Hematopoietic multipotent progenitor cell treated with erythropoietin and hydrocortisone succinate and interleukin-3 and kit ligand, for 8 days (in vitro differentiated cells): ENCODE measurements at places on chromosomes 16 and 17.

GRCh38 chr17:9009737-9010136, 11.6 kb upstream of the NTN1 start:
- DNase-seq: no peak

DNA sequence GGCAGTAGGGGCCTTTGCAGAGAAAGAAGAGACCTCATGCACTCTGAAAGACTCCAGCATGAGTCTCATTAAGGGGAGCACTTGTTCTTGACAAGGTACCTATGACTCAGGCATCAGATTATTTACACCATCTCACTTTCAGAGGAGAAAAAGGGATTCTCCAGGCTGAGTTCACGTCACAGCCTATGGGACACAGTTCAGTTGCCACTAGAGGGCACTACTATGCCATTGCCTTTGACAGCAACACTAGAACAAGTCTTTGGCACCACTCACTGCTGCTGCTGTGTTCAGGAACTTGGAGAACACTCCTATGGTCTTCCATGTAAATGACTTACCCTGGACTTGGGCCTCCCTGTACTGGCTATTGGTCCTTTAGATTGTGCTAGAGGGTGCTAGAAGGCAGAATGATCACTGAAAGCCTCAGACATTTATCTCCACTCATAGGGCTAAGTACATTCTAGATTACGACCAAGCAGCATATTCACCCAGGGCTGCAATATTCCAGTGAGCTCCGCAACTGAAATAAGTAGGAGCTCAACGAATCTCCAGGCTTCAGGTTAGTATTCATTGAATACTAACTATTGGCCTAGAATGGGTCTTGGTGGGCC, 225.1 kb upstream of the CA10 start:
- peak; percentile 35 for DNase-seq

- no peak for DNase-seq
These were observed 52.5 kb upstream of the DHX40 start for GRCh38 chr17:59512844-59513385.

DNA sequence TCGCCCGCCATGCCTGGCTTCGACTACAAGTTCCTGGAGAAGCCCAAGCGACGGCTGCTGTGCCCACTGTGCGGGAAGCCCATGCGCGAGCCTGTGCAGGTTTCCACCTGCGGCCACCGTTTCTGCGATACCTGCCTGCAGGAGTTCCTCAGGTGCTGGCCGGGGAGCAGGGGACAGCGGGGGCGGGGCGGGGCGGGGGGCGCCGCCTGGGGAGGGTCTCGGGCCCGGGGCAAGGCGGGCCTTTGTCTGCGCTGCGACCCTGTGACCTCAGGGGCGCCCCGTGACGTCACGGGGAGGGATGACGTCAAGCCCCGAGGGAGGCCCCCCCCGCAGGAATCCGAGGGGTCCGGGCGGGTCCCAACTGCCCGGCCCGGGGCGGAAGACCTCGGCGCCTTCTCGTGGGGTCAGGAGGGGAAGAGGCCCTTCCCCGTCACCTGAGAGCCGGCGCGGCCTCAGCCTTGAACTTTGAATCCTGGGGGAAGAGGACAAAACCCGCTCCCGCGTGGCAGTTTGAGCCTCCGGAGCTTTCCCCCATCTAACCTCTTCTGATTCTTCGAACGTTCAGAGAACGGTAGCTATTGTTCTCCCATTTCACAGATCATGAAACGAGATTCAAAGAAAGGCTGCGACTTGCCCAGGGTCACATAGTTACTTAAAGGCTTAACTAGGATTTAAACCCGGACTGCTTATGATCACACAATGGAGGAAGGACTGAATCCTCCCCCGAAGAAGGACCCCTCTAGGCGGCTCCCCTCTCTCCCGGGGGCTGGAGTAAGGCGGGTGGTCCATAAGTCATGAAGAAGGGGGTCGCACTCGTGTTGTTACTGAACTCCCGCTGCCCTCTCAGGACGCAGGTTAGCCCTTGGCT, 527 bp downstream of the TRAF4 start:
- DNase-seq: peak; percentile 42

DNA sequence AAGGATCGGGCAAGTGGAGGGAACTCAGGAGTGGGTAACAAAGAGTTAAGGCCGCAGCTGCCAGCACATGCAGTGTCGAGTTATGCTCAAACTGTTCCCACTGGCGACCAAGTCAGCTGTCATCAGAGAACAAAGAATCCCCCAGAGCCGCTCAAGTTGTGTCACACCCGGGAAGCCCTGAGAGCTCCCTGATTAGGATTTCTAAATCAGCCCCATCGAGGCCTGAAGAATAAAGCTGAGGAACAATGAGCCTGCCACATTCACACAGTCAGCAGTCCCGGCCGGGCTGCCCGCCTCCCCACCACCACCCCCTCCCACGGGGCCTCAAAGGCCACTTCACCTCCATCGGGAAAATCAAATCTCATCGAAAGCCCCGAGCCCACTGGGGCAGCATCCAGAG, 84.5 kb downstream of the SOX9 start:
- DNase-seq: no peak

DNA sequence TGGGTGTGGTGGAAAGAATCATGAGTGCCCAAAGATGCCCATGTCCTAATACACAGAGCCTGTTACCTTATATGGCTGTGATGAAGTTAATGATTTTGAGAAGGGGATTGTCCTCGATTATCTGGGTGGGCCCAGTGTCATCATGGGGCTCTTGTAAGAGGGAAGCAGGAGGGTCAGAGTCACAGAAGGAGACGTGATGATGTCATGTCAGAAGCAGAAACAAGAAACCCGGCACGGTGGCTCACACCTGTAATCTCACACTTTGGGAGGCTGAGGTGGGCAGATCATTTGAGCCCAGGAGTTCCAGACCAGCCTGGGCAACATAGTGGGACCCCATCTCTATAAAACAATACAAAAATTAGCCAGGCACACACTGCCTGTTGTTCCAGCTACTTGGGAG, 55.2 kb upstream of the MGAT5B start:
- DNase-seq: no peak

DNA sequence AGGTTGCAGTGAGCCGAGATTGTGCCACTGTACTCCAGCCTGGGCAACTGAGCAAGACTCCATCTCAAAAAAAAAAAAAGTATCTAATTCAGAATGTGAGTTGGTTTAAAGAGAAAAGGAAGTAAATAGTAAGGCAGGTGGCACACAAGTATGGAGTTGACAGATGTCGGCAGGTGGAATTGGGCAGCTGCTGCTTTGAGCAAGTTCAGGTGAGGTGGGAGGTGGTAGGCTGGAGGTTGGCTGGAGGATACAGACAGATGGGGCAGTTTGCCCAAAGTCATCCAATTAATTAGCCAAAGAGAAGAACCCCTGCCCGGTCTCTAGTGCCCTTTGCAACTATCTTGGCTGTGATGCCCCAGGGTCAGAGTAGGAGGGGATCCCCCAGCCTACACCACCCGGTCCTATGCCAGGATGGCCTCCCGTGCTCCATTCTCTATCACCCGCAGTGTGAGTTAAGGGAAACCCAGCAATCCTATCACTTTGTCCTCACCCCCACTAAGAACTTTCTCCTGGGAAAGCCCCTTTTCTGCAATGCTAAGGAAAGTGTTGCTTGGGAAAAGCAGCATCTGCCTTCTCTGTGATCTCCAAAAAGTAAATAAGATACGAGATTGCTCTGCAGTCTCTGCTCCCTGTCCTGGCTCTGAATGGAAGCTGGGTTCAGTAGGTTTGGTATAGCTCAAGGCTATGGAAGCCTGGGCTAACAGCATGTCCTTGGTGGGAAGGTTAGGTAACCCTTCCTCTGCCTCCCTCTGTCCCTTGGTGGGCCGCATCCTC, 32.2 kb downstream of the SLC12A3 start:
- no peak for DNase-seq

DNA sequence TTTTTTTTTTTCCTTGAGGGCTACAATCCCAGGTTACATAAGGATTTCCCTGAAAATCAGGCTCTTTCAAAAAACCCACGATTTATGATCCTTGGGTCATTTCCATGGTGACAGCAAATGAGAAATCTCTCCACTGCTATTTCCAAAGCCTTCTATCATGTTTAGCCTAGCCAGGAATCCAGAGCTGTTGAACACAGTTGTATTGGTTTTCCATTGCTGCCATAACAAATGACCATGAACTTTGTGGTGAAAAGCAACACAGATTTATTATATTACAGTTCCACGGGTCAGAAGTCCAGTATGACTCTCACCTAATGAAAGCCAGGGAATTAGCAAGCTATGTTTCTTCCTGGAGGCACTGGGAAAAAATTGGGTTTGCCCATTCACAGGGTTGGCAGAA, 106.6 kb downstream of the MAF start:
- no peak for DNase-seq

- DNase-seq: no peak
These were observed 10.8 kb upstream of the SLFN12L start for GRCh38 chr17:35548208-35548810.

GRCh38 chr17:17088541-17089525, 46.6 kb downstream of the MPRIP start:
- peak; percentile 45 for DNase-seq

GRCh38 chr17:50055426-50056216, at the start of gene ITGA3:
ITGA3 (plus strand) TSS chr17:50056110; CDS start chr17:50056440, 330 bp downstream.
- no peak for DNase-seq

DNA sequence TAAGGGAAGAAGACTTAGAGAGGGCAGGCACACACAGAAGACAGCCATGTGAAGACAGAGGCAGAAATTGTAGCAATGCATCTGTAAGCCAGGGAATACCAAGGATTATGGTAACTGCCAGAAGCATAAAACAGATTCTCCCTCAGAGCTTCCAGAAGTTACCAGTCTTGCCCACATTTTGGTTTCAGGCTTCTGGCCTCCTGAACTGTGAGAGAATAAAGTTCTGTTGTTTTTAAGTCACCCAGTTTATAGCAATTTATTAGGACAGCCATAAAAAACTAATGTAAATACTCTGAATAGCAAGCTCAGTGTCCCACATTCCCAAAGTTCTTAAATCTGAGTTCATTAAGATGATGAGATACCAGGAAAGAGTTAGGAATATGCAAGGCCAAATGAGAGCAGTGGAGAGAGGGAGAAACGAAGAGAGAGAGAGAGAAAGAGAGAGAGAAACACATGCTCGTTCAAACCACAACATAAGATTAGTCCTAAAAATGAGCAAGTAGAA, 123.4 kb downstream of the HS3ST3A1 start:
- no peak for DNase-seq

GRCh38 chr17:77741109-77741508, 217.4 kb upstream of the TNRC6C start:
- peak; percentile 8 for DNase-seq

DNA sequence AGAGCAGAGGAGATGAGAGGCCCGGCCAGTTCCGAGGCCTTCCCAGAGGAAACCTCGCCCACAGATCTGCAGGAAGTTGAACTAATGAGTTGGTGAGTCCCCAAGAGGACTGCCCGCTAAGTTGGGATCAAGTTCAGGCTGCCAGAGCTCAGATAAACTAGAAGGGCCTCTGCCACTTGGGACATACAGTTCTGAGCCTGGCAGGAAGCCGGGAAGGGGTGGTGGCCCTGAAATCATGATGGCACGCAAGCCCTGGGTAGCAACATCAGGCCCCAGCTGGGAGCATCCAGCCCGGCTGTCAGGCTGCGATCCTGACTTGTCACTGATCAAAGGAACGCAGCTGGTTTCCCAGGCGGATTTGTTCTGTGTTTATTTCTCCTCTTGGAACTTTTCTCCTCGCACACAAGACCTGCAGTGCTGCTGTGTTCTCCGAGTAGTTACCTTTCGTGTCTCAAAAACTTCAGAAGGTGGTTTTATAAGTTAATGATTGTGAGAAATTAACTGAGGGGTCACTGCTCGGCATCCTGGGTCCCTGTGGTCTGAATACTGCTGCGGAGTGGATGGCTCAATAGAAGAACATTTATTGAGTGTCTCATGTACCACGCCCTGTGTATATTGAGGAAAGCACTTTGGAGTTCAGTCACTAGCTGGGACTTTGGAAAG, 8.0 kb upstream of the WFDC1 start:
- DNase-seq: peak; percentile 16

DNA sequence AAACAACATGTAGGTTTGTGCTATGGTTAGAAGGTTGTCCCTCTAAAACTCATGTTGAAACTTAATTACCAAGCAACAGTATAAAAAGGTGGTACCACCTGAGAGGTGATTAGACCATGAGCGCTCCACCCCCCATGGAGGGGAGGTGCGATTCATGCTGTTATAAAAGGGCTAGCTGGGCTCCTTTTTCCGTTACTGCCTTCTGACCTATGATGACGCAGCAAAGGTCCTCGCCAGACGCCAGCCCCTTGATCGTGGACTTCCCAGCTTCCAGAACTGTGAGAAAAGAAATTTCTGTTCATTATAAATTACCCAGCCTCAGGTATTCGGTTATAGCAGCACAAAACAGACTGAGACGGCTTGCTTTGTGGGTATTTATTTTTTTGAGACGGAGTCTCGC, 167.8 kb downstream of the SNX29 start:
- DNase-seq: no peak

GRCh38 chr17:80277751-80278671, 17.4 kb downstream of the RNF213 start:
- no peak for DNase-seq

- no peak for DNase-seq
These were observed 458.7 kb upstream of the ZFHX3 start for GRCh38 chr16:73506568-73507056.

GRCh38 chr17:79543531-79543930, 67.3 kb downstream of the RBFOX3 start:
- no peak for DNase-seq

- no peak for DNase-seq
These were observed 3.6 kb upstream of the HIC1 start for GRCh38 chr17:2051061-2051932.

GRCh38 chr17:10726196-10726595, 3.6 kb downstream of the TMEM220 start:
- DNase-seq: no peak

- DNase-seq: peak; percentile 49
These were observed 27.4 kb downstream of the EMP2 start for GRCh38 chr16:10552998-10553491.

GRCh38 chr16:74725651-74726455, 25.2 kb upstream of the MLKL start:
- DNase-seq: no peak

DNA sequence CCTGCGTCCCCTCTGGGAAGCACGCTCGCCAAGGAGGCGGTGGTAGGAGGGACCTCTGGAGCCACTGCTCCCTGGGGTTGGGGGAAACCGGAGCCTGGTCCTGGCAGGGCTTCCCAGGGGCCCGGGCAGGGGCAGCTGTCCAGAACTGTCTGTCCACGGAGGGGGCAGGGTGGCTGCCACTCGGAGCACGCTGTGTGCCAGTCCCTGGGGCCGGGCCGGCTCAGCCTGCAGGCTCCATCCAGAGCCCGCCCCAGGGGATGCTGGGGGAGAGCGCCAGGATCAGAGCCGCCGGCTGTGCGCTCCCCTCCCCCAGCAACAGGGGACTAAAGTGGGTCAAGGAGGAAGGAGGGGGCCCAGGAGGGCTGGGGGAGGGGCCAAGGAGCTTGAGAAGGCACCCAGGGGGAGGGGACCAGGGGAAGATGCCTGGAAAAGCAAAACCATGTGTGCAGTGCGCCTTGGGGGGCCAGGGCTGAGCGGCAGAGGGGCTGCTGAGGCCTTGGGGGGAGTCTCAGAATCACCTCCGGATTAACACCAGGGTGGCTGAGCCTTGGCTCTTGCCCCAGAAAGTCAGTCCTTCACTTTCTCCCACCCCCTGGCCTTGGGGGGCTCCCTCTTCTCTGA, 21.3 kb downstream of the ZNF423 start:
- no peak for DNase-seq

- no peak for DNase-seq
These were observed 6.0 kb upstream of the DCXR start for GRCh38 chr17:82043507-82043906.

- no peak for DNase-seq
These were observed 44.8 kb downstream of the GLG1 start for GRCh38 chr16:74562117-74562516.

GRCh38 chr17:19728084-19728495, 11.7 kb upstream of the SLC47A2 start:
- DNase-seq: peak; percentile 54
